ENCODE measurements at places on chromosomes 7 and 10. TPM values are rescaled to one million over a fixed set of nuclear protein-coding genes. Genes with fewer than 3 reads are reported as not detected.
A peak's percentile ranks its signal among the peaks of the same experiment; 100 is the strongest.

DNA sequence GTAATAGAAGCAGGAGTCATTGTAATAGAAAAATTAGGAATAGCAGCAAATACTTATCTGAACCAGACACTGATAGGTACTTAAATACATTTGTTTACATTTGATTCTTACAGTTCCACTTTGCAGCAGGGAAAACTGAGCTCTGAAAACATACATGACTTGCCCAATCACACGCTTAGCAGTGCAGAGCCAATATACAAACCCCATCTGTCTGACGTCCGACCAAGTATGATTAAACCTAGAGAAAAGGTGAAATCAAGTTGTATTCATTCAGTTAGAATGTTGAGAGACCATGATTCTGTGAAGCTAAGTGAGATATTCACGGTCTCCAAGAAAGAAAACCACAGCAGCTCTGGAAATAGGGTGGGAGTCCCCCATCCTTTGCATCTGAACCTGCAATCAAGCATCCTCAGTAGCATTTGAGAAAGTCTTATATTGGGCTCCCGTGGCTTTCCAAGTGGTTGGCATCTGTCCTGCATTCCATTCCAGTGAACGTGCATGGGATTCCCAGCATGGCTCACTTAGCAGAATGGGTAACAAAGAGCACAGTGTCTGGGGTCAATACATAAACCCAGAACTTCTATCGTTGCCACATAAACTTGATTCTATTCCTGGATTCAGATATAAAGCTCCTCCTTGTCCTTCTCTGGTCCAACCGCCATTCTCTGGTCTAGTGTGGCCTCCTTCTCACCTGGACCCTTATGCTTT, 148.7 kb upstream of the RSU1 start:
- no peak for DNase-seq

- no peak for DNase-seq
Observed at GRCh38 chr10:104253106-104253505, 1.6 kb upstream of the GSTO1 start.

DNA sequence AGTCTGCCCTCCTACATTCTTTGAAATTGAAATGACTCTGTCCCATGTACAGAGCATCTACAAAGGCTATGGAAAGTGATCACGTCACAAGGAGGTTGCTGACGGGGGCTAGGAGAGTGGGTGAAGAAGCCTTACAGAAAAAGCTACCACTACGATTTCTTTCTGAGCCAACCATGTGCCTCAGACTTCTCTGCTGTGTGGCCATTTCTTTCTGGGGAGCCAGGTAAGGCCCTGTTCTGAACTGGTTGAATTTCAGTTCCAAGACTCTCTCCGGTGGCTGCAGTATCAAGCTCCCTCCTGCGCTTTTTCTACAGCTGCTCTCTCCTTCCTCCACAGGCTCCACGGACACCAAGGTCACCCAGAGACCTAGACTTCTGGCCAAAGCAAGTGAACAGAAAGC, 112.5 kb upstream of the PRSS1 start:
- no peak for DNase-seq

Gene RBP3
- total RNA-seq: not detected

GRCh38 chr10:30489346-30489745, 55.4 kb downstream of the MAP3K8 start:
- DNase-seq: no peak

DNA sequence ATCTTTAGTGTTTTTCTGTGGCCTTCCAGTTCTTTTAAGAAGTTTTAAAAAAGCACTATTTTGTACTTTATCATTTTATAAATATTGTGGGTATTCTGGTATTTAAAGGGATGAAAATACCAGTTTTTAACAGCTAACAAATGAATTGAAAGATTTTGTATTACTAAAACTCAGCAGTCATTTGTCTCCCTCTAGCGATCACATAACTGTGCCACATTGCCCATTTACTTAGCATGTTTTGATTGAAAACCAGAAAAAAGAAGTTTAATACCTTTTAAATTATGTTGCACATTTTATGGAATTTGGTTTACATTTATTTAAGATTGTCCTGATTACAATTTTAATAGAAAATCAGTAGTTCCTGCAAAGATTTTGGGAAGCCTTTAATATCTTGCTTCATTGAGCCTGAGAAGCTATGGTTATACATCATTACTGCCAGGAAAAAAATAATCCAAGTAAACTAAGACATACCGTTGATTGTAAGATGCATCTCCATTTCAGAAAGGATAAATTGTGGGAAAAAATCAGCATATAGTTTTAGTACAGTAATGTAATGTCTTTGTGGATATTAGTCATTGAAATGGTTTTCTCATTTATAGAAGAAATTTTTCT, 34.9 kb downstream of the TAX1BP1 start:
- peak; percentile 53 for DNase-seq

Gene NRAP
- not detected for total RNA-seq

- DNase-seq: no peak
Observed at GRCh38 chr7:22572292-22572691, 72.3 kb upstream of the STEAP1B start.

Gene SLC39A12
- total RNA-seq: not detected

Gene CDHR3
- 0.30 TPM for total RNA-seq

DNA sequence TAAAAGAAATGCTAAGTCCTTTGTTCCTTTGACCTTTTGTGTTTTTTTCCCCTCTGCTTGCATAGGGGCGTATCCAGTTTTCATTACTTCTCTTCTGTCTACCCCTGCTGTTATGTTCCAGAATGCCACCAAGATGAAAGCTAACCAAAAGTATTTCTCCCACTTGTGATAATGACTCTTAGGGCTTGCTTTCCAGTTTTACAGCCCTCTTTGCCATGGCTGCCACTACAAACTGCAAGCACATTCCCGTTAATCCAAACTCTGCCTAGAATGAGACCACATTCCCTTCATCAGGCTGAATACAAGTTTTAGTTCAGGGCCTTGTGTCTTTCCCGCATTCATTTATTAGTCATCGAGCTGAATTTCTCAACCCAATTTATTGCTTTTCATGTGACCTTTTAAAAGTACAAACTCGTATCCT, 23.6 kb upstream of the CD36 start:
- DNase-seq: no peak

DNA sequence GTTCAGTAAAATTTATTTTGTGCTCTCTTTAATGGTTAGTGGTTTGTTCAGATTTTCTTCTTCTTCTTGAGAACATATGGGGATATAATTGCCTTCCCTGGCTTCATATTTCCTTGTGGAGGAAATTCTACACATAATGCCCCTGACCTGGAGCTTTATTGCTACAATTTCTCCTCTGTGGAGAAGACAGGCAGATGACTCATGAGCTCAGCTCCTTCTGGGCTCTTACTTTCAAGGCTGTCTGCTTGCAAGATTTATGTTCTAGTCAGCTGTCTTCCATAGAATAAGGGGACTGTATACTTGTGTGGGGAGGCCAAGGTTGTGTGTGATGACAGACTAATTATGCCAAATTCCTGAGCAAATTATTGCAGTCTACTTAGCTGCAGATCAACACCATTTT, 1.6 kb downstream of the LRRD1 start:
- no peak for DNase-seq

- no peak for DNase-seq
Observed at GRCh38 chr10:58275908-58276307, 6.9 kb downstream of the CISD1 start.

DNA sequence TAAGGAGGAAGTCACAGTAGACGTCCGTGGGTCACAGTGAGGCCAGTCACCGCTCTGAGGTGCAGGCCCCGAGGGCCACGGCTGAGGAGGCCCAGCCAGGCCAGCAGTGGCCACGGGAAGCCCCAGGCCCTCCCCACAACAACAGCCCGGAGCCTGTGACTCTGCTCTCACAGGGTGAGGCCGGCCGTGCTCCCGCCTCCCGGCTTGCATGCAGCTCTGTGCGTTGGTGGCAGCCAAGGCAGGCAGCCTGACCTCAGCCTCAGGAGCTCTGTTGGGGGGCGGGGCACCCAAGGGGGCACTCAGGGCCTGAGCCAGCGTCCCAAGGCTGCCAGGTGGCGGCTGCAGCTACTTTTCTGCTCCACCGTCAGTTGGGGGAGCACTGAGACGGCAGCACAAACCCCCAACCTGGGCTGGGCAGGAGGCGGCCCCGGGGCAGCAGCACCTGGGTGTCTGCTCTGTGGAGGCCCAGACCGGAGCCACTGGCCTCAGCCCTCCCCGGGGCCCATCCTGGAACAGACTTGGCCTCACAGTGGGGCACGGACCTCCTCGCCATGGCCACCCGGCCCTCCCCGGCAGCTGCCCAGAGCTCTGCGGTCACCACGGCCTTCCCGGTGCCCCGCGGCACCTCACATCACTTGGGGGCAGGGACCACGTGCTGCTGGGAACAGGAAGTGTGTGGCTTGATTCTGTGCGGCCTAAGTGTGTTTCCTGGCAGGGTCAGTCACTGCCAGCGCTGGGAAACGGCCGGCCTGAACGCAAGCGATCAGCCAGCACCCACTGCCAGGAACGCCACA, 13.3 kb downstream of the CYP2W1 start:
- DNase-seq: no peak

DNA sequence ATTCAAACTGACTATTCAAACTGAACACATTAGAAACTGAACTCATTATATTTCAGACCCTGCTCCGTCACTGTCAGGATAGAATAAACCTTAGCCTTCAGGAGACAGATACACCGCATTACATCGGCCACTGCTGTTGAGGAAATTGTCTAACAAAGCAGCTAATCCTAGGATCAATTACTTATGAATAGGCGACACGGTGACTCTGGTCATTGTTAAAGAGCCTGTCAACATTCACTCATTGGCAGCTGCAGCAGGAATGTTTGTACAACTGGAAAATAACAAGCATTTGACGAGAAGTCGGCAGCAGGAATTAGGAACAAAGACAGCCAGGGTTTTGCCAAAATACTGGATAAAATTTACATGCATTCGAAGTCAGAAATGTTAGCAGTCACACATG, 112.0 kb upstream of the MKX start:
- DNase-seq: no peak

Gene CTTNBP2
- total RNA-seq: not detected

DNA sequence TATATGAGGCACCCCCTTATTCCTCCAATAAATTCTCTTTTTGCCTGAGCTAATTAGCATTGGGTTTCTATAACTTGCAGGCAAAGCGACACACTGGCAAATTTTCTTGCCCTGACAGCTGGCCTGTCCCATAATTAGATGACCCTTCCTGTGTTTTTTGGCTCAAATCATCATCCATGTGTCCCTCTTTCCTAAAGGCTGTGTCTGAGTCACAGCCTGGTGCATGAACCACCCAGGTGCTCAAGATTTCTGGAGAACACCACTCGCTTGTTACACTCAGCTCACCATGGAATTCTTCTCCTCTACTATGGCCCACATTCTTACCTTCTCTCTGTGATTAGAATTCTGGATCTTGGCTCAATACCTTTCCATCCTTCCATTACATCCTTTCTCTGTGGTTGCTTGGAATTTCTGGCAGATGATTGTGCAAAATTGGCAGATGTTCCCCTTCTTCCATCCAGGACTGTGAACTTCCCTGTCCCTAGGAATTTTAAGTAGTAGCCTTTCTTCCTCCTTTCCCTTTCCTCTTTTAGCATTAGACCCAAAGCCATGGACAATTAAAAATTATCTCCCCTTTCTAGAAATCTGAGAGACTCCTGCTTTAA, 116.0 kb upstream of the ANKRD1 start:
- no peak for DNase-seq

GRCh38 chr7:140667476-140667875, 5.3 kb upstream of the ADCK2 start:
- no peak for DNase-seq

DNA sequence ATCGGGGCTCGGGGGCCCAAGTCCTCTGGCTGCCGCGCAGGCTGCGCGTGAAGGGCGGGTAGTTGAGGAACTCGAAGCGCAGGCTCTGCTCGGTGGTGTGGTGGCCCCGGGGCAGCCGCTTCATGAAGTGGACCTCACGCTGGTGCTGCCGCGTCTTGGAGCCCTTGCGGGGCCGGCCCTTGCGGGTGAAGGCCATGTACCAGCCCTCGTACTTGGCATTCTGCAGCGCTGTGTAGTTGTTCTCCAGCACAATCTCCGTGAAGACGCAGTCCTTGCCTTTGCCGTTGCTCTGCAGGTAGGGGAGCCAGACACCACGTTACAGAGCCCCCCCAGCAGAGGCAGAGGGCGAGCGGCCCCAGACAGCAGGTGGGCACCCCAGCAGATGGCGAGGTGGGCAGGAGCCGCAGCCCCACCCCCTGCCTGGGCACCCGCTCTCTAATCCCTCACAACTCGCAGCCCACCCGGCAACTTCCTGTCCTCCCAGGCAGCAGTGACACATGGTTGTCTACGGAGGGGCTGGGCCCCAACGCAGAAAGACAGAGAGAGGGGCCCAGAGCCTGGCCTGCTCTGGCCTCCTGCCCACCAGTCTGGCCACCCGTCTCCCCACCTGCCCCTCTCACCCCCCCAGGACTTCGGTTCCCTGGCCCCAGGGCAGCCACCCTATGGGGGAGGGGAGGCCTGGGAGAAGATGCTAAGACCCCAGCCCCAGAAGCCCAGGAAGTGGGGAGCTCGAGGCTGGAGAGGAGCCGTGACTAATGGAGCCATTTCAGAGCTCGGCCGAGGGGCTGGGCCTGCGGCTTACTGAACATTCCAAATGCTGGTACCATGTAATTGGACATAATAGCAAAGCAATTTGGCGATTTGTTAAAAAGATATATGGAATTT, 5.3 kb downstream of the FGF8 start:
- no peak for DNase-seq

DNA sequence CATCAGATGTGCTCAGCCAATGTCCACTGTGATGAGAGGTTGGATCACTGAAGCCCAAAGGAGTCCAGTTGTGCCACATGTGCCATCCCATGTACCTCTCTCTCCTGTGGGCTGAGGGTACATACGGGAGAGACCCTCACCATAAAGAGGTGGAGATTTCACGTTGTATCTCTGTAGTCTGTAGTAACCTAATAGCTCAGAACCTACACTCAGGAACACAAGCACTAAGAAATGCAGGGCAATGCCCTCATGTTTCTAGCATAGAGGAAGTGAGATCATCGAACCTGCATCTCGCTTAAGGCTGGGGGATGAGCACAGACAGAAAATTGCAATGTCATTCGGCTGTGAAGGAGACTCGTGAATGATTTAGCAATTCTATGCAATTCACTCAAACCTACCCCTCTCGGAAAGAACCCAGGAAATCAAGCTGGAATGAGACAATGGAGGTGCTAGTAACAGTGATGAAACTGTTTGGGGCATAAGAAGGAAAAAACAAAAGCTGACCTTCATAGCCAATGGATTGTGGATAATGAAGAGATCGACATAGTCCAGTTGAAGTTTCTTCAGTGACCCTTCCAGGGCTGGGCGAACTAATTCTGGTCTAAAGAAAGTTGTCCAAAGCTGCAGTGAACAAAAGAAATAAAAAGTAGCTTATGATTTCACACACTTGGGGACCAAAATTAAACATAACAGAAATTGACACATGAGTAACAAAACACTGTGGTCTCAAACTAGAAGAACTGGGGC, 80.3 kb upstream of the UCN3 start:
- no peak for DNase-seq

Gene MSMB
- not detected for total RNA-seq

Gene OR6B1
- total RNA-seq: not detected

Gene ASAH2
- not detected for total RNA-seq

GRCh38 chr7:110090110-110090820, 1000.7 kb upstream of the LRRN3 start:
- DNase-seq: peak; percentile 1

Data from OCI-LY7 (cell line).